ENCODE measurements at places on chromosomes 5 and 9.

GRCh38 chr9:68640421-68641089 lies 64.5 kb upstream of the PIP5K1B start:
- DNase-seq = no peak

GRCh38 chr9:99044827-99045226 lies 60.1 kb upstream of the TGFBR1 start:
- no peak for DNase-seq

- no peak for DNase-seq
Measured at GRCh38 chr9:109815366-109815947, 35.5 kb downstream of the PALM2AKAP2 start.

GRCh38 chr9:93256878-93257807 lies 73.2 kb downstream of the WNK2 start:
- no peak for DNase-seq

- DNase-seq = no peak
Measured at GRCh38 chr5:98656796-98657195, 116.7 kb upstream of the RGMB start.

DNA sequence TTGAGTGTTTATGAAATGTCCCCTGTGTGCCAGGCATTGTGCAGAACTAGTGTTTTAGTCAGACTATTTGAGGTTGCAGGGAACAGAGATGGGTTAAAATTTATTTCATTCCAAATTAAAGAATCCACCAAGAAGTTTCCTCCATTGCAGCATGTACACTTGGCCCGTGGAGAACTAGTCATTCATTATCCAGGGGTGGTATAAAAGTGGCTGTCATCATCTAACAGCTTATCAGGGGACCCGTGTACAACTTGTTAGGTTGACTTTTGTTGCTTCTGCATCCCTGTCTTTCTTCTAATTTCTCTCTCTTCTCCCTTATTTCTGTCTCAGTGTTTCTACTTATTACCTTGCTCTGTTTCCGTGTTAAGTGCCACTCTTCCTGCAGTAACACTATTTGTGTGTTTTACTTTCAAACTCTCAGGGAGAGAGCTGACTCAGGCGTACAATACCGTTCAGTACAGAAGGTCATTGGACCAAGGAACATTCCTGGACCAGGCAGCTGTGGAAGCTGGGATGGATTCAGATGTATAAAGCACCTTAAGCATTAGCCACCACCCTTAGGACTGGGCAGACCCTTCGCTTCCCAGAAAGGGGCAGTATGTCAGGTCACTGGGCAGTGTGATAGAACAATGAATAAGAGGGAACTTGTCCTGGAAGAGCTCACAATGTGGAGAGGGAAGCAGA lies 36.1 kb downstream of the MAP3K1 start:
- DNase-seq = no peak

DNA sequence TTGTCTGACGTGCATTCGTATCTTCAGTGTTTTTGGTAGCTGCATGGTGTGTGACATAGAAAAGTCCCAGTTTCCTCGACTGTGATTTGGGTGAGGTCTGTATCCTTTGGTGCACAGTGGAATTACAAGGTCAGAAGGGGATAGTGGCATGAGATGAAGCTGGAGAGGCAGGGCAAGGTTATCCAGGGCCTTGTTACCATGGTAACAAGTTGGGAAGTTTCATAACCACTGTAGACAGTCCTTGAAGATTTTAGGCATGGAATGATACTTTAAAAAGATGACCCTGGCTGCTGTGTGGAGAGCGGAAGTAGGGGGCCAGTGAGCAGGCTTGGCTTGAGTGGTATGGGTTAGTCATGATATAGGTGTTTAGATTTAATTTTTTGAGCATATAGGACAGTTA lies 11.9 kb downstream of the EHMT1 start:
- no peak for DNase-seq

GRCh38 chr5:171598641-171599152 lies 179.2 kb downstream of the FGF18 start:
- no peak for DNase-seq

DNA sequence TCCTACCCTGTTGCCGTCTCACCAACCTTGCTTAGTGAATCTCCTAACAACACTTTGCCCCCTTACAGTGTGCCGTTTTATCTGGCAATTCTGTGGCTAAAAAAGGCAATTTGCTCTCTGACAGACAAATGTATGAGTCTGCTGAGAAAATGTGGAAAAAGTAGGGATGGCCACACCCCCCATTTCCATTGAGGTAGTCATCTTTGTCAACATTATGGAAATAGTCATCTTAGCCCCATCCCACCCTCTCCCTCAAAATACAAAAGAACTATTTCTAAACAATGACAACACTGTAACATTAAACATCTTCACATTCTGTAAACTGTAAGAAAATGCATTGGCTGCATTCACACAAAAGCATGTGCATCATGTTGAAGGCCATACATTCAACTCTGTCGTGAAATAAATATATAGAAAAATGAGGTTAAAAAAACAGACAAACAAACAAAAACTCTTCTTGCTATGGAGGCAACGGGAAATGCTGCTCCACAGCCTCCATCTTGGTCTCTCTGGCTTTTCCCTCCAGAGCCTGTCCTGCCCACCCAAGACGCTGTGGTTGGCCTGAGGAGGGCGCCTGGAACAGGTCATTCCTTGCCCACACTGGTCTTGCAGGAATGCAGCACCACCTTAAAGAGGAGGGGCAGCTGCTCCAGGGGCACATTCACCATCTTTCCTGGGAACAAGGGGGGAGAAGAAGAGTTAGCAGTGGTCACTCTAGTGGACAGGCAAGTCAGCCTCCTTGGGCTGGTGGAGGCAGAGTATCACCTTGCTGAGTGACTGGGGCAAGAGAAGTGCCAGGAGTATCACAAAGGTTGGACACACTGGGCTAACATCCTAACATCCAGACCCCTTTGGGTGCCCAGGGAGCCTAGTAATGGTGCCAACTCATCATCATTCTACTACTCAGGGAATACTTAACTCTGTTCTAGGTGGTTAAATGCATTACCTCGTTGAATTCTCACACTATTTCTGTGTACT lies 15.2 kb upstream of the NR5A1 start:
- no peak for DNase-seq

DNA sequence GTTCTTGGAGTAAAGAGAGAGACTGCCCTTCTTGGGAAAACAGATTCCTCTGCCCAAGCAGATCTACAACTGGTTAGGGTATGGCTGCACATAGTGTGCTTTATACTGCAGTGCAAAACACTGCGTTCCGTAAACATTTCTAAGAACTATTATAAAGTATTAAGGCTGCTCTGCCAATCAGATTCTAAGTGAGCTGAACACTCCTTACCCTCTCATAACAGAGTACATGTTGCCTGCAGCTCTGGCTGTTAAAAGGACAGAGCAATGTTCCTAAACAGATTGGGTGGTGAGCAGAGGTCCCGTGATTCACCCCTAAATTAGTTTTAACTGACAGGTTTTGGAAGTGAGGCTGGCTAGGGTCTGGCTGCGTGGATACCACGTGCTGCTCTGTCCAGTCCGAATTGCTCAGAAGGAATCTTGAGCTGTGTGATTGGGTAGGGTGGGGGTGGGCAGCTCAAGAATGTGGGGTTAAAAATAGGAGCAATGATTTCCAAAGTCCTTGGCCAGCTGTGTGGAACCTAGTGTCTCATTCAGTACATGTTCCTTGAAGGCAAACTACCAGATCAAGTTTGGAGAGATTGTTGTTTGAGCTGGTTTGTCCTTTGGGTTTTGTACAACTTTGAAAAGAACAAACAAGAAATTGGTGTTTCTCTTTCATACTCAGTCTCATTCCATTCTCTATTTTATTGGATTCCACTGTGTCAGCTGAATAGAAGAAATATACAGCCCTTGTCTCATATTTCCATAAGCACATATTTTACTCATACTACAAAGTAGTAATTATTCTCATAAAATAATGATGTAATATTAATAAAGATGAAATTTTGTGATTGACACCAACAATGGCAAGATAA lies 497.6 kb upstream of the CD180 start:
- DNase-seq = no peak

GRCh38 chr5:39570403-39571027 lies 145.7 kb upstream of the DAB2 start:
- DNase-seq = no peak

DNA sequence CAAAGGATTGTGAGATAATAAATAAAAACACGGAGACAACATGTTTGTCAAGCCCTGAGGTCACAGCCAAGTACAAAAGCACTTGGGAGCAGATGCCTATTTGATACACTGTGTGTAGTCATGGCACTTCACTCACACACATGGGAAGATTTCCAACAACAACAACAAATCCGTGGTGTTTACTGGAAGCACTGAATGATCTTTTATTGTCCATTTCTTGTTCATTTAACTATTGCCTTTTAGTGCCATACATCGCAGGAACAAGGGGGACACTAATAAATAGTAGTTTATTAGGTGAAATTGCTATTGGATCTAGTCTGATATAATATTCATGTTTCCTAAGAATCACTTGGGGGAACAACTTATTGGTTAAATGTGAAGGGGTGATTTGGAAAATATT lies 20.4 kb upstream of the GDNF start:
- DNase-seq = no peak

- DNase-seq = no peak
Measured at GRCh38 chr5:142568283-142568995, 117.5 kb downstream of the FGF1 start.

DNA sequence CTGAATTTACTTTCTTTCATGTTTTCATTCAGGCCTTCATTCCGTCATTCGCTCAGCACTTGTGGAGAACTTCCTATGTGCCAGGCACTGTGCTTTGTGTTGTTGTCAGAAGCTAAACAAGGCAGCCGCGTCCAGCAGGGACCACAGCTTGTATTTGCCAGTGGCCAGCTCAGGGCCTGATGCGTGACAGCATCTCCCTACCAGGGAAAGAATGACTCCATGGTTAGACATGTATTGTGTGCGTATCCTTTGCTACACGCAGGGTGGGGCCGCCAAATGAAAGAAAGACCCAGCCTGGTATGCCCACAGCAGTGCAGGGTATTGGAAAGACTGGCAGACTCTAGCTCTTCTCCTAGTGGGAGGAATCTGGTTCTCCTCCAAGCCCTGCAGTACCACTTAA lies 4.7 kb upstream of the COL27A1 start:
- DNase-seq = no peak

Measured in stimulated activated CD8-positive, alpha-beta memory T cell treated with anti-CD3 and anti-CD28 coated beads, Interleukin-2, amount 100 ng/mL, for 1 hour (primary cell).